ENCODE measurements at places on chromosomes 4 and X.

DNA sequence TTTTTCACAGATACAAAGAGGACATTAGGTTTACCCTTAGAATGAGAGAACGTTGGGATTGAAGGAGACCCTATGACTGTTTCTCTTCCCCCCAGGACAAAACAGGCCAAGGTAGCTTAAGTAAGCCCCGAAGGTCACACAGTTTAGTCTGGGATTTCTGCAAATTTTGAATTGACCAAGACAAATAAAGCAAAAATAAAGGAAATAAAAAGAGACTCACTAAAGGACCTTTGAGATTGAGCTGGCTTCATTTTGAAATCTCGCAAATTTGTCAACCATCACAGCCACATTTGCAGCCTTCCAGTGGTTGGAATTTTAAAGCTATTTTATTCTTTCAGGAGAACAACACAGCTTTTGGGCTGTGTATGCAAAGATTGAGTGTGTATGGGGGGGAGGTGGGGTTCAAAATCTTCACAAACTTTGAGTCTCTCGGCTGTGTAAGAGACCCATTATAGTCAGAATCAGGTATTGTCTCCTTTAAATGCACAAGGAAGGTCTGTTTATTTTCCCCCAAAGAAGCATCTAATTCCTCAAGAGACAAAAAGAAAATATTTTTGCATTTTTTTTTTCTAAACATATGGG, 4.2 kb downstream of the TMSB4X start:
- no peak for DNase-seq

GRCh38 chrX:125894947-125895346, 271.1 kb downstream of the DCAF12L2 start:
- no peak for DNase-seq

DNA sequence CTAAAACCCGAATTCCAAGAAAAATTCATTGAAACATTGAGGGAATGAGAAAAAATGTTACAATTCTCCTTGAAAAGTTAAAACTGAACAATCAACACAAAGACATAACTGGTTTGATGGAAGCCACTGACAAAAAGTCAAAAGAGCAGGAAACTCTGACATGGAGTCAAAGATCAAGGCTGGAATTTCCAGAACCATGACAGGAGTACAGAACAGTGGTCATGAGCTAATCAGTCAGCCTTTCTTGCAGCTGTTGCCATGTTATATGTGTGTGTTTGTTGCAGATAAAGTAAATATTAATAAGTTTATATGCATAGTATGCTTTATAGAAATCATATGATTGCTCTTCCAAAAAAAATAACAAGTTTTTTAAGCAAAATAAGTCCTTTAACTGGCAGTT, 184.7 kb upstream of the HCCS start:
- no peak for DNase-seq

DNA sequence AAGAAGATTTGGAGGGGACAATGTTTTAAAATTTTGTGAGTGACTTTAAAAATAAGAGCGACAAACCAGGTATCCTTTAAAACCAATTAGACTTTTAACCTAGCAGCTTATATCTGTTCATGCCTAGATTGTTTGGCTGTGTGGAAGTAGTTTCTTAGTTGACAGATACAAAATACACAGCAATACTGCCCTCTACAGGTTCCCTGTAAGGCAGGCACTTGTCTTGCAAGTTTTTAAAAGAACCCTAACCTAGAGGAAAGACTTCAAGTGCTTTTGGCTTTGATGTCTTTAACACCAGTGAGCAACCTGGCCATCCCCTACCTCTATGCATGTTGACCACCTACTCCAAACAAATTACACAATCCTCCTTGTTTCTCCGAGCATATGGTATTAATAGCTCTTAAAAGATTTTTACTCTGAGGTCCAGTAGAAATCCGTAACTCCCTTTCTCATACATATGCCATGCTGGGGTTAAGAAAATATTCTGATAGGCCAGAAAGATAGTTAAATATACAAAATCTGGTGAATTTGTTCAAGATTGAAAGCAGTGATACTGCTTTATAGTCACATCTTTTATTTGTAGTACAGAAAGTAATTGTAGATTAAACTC, 273.0 kb downstream of the ARHGAP24 start:
- no peak for DNase-seq

DNA sequence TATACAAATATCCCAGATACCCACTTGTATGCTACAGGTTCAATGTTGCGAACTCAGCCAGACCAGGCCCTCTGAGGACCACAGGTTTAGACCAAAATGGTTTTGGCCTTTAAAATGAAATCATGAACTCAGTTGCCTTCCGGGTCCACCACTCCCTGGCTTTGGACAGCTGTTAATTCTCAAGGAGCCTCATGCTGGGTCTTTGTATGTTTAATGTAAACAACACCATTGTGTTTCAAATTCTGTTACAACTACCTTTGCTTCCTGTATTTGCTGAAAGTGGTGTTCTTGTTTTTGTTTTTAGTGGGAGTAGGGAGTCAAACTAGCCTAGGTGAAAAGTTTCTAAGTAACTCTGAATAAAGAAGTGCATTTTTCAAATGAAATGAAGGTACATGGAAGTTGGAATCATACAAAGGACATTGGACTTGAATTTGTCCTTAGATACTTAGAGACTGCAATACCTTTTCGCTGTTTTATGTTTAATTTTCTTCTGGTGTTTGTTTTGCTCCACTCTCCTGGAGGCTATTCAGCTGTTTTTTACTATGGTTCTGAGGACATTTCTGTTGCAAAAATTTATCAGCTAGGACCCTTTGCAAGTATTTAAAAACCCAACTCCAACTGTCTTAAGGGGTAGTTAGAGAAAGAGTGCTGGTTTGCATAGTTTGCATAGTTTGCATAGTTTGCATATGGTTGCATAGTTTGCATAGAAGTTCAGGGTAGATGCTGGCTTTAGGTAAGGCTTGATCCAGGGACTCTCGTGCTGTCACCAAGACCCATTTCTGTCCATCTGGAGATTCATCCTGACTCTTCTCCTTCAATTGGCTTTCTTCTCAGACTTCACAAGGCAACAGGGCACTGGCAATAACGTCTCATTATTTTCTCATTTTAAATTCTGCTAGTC, 70.1 kb downstream of the MID1IP1 start:
- DNase-seq, result no peak

DNA sequence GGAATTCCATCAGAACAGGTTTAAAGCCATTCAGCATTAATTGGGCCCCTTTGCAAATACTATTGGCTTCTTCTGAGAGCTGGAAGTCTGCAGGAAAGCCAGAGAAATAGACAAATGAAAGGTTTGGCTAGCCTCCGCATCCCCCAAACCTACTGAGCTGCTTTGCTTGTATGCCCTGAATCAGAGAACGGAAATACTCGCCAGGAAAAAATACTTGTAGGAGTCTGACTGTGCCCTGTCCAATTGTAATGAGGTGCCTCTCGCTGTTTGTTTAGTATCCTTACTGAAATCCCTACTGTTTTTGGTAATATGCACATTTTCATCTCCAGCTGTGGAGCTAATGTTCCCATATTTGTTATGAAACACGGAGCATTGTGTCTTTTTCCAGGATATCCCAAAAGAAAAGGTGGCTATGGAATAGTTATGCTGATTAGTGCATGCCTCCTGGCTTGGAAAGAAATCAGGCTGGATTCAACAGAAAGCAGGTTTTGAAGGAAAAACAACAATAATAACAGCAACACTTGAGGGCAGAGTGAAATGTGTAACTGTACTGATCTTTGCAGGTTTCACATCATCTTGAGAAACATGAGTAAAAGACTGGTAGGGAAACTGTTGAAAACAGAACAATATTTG, 50.7 kb upstream of the NLGN4X start:
- DNase-seq, result no peak

DNA sequence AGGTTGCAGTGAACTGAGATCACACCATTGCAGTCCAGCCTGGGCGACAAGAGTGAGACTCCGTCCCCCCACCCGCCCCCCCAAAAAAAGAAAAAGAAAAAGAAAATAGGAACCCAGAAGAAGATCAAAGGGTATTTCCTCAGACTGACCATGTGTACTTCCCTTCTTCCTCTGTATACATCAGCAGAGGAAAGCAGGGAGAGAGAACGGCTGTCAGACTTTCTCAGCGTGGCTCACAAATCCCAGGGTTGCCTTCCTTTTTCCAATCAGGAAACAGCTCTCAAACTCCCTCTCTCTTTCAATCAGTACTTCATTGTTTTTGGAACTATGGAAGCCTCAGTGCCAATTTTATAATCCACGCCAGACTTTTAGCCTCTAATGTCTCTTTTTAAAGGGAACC, 59.1 kb downstream of the CHRNA9 start:
- DNase-seq, result no peak

- peak; percentile 18 for DNase-seq
Observed at GRCh38 chr4:148056879-148057278, 325.0 kb downstream of the ARHGAP10 start.

DNA sequence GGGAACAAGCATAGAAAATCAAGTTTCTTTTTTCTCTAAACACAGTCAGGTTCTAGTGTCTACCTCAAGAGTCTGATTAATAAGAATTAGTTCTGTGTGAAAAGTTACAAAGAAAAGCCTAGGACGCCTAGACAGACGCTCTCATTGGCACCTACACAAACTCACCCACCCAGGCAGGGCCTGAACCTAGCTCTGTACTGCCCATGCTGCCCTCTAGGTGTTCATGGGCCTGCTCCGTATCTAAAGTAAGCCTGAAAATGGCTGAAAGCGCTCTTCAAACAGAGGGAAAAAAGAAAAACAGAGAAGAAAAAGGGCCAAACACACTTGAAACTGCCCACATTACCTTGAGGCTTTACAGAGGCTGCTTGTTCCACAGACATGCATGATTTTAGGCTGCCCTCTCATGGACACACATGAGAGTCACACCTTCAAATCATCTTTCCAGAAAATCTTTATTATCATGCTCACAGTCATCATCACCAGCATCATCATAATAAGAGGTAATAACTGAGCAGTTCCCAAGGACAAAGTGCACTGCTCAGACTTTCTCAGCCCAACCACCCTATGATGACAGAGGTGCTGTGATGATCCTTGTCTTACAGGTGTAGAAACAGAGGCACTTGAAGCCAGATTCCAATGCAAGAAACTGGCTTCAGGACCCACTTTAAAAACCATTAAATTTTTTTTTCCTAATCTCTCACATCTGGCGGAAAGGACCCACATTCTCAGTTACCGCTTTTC, 49.6 kb downstream of the MAP7D2 start:
- no peak for DNase-seq

- DNase-seq, result no peak
Observed at GRCh38 chr4:140135529-140136088, 18.4 kb downstream of the MAML3 start.

- DNase-seq, result no peak
Observed at GRCh38 chrX:3514996-3515395, 168.5 kb upstream of the MXRA5 start.

GRCh38 chrX:30577362-30577991, at the start of gene TASL:
Gene TASL (minus strand): TSS chrX:30577766. CDS start chrX:30560355, 17,411 bp downstream.
- no peak for DNase-seq

GRCh38 chr4:117375101-117375500, 289.7 kb upstream of the TRAM1L1 start:
- DNase-seq, result no peak

GRCh38 chrX:77514177-77514576, 67.0 kb downstream of the FGF16 start:
- DNase-seq, result no peak

DNA sequence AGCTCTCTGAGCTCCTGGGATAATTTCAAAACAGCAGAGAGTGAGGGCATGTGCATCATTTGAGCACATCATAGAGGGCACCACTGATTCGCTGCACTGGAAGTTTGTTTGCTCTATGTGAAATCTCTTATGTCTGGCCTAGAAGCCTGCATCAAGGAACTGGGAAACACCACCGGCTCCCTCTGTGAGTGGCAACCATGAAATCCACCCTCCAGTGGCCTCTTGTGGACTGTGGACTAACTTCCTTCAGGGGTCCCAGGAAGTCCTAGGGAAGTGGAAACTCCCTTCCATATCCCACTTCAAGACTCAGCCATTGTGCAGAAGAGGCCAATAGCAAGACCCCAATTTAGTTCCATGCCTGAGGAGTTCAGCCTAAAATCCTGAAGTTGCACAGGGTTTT, 48.0 kb upstream of the IGFBP7 start:
- DNase-seq, result no peak

GRCh38 chrX:26586570-26586969, 370.6 kb downstream of the MAGEB5 start:
- no peak for DNase-seq

DNA sequence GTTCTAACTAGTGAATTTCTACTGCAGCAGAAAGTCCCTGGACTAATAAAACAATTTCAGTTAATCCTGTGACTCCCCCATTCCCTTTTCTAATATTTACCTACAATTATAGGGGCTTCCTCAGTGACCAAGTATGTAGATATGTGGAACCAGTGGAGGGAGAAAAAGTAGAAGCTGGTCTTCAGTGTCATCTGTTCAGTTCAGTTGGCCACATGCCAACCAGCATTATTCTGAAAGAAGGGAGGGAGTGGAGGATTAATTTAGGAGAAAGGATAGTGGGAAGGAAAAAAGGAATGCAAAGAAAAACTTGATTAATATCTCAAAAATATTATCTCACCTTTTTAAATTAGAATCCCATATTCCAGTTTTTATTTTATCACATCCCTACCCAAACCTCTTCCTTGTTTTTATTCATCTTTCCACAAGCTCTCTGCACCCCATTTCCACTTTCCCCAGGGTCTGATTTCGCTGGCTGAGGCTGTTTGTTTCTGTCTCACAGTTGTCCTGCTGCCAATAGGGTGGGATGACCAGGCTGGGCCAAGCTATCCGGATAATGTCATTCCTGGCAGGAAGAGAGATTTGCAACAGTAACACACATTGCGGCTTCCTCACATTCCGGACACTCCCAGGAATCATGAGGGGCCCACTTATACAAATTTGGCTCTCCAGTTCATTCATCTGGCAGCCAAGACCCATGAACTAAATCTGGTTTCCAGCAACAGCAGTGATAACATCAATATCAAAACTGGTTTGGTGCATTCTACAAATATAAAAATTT, 24.6 kb upstream of the ANTXR2 start:
- DNase-seq, result no peak

DNA sequence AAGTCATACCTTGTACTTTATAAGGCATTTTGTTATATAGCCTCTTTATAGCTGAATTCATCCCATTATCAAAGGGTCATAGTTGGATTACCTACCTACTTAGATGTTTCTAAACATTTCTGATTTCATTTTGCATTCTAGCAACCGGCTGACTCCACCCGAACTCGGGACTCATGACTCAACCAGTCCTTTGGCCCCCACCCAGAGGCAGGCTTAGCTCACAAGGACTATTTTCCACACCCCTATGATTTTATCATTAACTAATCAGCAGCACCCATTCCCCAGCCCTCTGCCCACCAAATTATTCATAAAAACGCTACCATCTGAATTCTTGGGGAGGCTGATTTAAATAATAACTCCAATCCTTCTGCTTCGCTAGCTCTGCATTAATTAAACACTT, 79.9 kb upstream of the EGFL6 start:
- no peak for DNase-seq
